Ammon's horn (tissue), 1 donor: ENCODE measurements at places on chromosomes 4 and X.

DNA sequence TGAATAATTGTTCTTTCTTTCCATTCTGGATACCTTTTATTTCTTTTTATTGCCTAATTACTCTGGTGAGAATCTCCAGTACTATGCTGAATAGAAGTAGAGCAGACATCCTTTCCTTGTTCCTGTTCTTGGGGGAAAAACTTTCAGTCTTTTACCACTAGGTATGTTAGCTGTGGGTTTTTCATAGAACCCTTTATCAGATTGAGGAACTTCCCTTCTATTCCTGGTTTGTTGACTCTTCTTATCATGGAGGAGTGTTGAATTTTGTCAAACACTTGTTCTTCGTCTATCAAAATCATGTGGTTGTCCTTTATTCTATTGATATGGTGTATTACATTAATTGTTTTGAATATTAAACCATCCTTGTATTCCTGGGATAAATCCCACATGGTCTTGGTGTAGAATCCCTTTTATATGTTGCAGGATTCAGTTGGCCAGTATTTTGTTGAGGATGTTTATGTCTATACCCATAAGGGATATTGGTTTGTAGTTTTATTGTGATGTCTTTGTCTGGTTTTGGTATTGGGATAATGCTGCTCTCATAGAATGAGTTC lies 23.6 kb downstream of the SH3BP2 start:
- no peak for DNase-seq

DNA sequence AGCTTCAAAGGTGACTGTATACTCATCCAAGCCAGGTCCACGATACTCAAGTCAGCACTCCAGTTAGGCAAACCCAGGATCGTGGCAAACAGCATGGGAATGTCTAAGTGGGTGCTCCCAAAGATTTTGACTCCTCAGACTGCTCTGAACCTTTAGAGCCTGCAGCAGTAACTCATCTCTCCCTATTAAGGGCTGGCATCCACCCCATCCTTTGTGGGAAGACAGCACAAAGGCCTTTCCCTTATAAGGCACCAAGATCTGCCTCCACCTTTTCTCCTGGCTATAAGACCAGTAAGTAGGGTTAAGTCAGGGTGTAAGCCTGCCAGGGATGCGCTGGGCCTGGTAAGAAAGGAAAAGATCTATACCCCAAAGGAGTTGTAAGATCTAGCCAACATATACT lies 23.6 kb upstream of the SLC25A43 start:
- no peak for DNase-seq

GRCh38 chr4:22962295-22962694 lies 269.6 kb downstream of the GBA3 start:
- no peak for DNase-seq

- DNase-seq, result peak; percentile 27
Measured at GRCh38 chr4:184190711-184191110, 27.0 kb downstream of the ENPP6 start.

GRCh38 chr4:87419578-87420249 lies 2.7 kb upstream of the NUDT9 start:
- DNase-seq, result no peak

DNA sequence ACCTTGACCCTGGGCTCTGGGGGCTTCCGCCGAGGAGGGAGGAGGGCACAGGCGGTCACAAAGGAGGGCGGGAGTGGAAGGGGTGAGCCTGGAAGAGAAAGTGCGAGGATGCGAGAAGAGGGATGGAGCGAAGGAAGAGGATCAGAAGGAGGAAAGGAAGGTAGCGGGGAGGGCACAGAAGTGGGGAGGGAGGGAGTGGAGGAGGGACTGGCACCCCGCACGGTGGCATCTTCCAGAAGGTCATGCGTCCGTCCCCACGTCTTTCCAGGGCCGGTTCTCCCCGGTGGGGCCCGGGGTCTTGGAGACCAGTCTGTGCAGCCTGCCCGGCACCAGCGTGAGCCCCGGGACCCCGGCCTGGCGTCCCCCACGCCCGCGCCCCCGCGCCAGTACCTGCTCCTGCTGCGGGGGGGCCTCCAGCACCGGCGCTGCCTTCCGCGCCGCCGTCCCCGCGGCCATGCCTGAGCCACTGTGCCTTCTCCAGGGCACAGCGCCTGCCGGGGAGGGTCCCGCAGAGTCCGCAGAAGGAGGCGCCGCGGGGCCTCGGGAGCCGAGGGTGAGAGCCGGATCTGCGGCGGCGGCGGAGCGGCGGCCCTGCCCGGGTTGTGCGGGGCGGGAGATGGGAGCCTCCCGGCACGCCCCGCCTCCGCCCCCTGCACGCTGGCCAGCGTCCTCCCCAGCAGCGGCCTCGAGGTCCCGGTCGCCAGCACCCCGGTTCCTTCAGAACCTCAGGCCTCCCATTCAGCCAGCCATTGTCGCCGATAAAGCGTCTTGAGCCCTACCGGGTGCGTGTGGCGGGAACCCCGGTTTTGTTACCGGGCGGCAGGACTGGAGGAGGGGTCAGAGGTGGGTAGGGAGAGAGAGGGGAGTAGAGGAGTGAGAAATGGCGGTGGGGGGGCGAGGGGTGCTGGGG lies at the start of gene RNF175:
TSS of gene RNF175 (minus strand) at position 618 of the 910 bp plus-strand sequence. CDS start at position 456, 162 bp downstream.
- DNase-seq, result peak; percentile 29

DNA sequence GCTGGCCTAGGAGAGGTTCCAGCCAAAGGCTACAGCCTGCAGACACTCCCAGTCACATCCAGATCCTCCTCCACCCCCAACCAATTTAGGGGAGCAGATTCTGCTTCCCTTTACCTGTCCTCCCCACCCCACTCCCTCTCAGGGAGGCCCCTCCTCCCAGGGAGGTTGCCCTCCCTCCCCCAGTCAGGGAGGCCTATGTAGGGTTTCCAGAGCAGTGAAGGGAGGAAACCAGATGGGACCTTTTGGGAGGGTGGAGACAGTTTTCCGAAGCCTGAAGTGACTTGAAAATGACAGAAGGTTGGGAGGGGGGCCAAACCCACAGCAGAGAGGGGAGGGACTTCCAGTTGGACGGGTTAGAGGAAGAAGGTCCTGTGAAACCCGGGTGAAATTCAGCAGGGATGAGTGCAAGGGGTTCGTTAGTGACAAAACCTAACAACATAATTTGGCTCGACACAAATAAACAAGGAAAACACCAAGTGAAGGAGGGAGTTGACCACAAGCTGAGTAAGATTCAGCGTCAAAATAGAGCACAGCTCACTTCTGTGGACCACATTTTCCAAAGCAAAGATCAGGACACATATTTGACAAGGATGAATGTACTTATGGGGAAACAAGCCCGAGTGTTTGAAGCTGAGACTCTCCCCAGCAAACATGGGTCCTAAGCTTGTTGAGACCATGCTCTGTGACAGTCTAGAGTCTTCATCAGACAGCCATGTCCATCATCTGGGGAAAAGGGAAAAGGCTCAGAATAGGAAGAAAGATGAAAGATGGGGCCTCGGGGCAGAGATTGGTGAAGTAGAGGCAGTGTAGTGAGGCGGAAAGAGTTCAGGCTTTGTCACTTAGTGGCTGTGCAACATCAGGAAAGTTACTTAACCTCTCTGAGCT lies 46.4 kb downstream of the PRPS1 start:
- peak; percentile 39 for DNase-seq

DNA sequence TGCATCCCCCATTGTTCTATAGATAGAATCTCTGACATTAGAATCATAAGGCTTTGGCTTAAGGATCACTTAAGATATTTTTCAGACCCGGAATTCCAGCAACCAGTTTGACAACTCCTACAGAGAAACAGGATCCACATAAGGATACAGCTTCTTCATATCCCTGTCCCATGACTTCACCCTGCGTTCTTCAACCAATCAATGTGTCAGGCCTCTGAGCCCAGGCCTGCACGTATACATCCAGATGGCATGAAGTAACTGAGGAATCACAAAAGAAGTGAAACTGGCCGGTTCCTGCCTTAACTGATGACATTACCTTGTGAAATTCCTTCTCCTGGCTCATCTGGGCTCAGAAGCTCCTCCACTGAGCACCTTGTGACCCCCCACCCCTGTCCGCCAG lies 85.1 kb downstream of the MFAP3L start:
- no peak for DNase-seq

DNA sequence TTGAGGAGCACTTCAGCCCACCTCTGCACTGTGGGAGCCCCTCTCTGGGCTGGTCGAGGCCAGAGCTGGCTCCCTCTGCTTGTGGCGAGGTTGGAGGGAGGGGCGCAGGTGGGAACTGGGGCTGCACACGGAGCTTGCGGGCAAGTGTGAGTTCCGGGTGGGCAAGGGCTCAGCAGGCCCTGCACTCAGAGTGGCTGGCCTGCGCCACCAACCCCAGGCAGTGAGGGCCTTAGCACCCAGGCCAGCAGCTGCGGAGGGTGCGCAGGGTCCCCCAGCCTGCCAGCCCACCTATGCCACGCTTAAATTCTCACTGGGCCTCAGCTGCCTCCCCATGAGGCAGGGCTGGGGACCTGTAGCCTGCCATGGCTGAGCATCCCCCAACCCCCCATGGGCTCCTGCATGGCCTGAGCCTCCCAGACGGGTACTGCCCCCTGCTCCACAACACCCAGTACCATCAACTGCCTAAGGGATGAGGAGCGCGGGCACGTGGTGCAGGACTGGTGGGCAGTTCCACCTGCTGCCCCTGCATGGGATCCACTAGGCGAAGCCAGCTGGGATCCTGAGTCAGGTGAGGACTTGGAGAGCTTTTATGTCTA lies 110.9 kb downstream of the SLC39A8 start:
- DNase-seq, result no peak

- no peak for DNase-seq
Measured at GRCh38 chr4:177391287-177391686, 51.0 kb downstream of the AGA start.

GRCh38 chrX:5771441-5771840 lies 457.2 kb downstream of the NLGN4X start:
- DNase-seq, result no peak

DNA sequence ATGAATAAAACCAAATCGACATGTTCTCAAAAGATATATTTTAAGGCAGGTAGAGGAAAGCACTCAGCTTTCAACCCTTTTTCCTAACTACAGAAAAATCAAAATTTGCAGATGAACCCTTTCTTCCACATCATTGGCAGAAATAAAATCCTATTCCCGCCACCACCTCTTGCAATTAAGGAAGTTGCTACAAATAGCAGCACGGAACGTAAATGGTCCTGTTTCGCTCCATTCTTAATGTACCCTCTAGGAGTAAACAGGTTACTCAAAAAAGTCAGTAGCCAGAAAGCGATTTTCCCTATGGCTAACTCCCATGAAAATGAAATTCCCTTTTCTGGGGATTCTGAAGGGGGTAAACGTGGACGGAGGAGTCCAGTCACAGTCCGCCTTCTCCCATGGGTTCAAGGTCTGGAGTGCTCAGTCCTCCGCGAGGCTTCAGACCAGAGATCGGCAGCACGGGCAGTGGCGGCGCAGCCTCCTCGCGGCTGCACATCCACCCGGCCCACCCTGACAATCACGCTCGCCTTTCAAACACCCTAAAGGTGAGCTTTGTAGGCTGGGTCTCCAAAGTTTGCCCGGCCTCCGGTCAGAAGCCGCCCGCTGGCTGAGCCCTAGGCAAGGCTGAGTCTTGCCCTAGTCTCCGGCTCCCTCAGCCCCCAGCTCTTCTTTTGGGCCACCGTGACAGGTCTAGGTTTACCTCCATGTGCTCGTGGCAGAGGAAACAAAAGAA lies 1.8 kb downstream of the ATP11C start:
- DNase-seq, result no peak

GRCh38 chr4:159110961-159111360 lies 8.1 kb downstream of the RAPGEF2 start:
- no peak for DNase-seq

GRCh38 chr4:66636349-66636748 lies 909.0 kb downstream of the CENPC start:
- DNase-seq, result no peak

GRCh38 chrX:12984603-12985319 lies 9.9 kb downstream of the TMSB4X start:
- DNase-seq, result no peak

GRCh38 chr4:8438743-8439142 lies 1.8 kb downstream of the ACOX3 start:
- no peak for DNase-seq

GRCh38 chrX:150879855-150880807 lies 18.3 kb downstream of the CD99L2 start:
- no peak for DNase-seq

- no peak for DNase-seq
Measured at GRCh38 chr4:40020221-40020620, 36.4 kb upstream of the N4BP2 start.

DNA sequence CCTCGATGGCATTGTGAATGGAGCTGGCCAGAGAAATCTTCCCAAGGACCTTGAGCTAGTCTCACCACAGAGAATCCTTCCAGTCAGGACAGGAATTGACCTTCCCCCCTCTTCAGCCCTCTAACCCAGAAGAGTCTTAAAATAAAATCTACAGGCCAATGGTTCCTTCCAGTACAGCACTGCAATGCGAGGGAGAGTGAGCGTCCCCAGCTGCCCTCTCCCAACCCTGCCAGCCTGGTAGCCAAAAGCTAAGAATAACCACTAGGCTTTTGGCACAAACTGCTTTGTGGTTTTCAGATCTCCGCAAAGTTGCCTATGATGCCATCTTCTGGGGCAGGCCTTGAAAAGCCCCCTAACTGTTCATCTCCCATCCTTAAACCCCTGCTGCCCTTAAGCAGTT lies 175.1 kb downstream of the AR start:
- no peak for DNase-seq

DNA sequence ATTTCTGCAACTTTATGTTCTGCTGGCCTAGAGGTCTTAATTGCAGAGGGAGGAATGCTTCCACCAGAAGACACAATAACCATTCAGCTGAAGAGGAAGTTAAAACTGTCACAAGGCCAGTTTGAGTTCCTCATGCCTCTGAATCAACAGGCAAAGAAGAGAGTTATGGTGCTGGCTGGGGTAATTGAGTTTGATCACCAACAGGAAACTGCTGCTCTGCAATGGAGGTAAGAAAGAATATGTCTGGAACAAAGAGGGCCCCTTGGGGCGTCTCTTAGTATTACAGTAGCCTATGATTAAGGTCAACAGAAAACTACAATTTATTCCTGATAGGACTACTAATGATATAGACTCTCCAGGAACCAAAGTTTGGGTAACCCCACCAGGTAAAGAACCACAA lies 744.0 kb downstream of the FSTL5 start:
- peak; percentile 8 for DNase-seq

DNA sequence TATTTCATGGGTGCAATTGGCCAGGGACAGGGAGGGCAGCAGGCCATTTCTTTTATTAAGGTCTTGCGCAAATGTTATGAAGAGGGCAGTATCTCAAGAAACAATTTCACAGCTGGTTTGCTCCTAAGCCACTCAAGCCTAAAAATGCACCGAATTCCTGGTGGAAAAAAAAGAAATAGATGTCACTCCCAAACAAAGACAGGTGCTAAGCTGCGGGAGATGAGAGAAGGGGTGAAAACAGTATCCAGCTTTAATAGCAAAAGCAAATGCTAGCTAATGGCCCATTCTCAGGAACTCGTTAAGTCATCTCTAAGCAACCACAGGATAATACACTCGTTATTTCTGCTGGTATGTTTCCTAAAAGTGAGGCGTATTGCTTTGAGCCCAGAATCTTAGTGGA lies 116.4 kb downstream of the ARX start:
- no peak for DNase-seq

DNA sequence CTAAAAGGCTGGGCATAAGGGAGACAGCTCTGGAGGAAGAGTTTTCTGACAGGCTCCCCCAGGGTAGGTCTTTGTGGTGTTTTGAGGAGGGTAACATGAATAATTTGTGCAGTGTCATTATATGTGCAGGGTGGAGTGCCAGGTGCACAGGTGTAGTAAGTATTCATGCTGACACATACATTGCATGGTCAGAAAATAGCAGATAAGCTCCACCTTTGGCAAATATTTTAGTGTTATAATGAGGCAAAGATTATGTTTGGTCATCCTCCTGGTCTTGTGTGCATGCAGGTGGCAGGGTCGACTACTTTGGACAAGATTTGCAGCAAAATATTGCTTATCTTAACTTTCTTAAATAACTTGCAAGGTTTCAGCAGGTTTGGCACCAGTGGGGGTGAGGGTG lies 910.4 kb upstream of the PCDH10 start:
- DNase-seq, result no peak
